ENCODE measurements at places on chromosomes 1 and 21.

- no peak for DNase-seq
Observed at GRCh38 chr1:159171254-159171687, at the start of gene CADM3. Gene CADM3, plus strand, starts transcription at chr1:159171615. Its CDS starts 151 bp downstream, at chr1:159171766.

DNA sequence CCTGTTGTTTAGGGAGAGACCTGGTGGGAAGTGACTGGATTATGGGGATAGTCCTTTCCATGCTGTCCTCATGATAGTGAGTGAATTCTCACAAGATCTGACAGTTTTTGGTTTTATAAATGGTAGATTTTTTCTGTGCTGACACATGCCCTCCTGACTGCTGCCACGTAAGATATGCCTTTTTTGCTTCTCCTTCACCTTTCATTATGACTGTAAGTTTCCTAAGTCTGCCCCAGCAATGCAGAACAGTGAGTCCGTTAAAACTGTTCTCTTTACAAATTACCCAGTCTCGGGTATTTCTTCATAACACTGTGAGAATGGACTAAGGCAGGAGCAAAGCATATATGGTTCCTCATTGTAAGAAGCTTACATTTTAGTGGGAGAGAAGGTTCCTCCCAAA is 1727.2 kb downstream of the NCAM2 start:
- no peak for DNase-seq

DNA sequence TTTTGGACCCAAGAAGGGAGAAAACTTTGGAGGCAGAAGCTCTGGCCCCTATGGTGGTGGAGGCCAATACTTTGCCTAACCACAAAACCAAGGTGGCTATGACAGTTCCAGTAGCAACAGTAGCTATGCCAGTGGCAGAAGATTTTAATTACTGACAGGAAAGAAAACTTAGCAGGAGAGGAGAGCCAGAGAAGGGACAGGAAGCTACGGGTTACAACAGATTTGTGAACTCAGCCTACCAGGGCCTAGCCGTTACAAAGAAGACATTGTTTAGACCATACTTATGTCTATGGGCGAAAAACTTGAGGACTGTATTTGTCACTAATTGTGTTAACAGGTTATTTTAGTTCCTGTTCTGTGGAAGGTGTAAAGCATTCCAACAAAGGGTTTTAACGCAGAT is 10.4 kb upstream of the ACOT11 start:
- DNase-seq, result no peak

GRCh38 chr1:41109310-41110197 is 88.0 kb upstream of the SLFNL1 start:
- no peak for DNase-seq

GRCh38 chr1:246365708-246366107 is 141.4 kb downstream of the SMYD3 start:
- DNase-seq, result no peak

DNA sequence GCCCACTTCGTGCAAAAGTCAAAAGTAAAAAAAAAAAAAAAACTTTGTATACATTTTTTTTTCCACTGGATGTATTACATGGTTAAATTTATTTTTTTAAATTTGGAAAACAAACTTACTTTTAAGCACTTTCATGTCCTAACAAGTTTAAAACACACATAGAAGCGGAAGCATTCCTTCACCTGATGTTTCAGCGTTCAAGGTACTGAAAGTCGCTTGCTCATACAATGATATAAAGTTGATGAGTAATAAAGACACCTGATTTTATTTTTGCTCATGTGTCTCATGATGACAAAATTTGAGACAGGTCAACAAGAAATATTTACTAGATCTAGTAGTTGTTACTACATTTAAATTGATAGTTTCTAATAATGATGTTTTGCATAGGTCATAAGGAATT is 35.5 kb downstream of the ADAMTS1 start:
- DNase-seq, result no peak

DNA sequence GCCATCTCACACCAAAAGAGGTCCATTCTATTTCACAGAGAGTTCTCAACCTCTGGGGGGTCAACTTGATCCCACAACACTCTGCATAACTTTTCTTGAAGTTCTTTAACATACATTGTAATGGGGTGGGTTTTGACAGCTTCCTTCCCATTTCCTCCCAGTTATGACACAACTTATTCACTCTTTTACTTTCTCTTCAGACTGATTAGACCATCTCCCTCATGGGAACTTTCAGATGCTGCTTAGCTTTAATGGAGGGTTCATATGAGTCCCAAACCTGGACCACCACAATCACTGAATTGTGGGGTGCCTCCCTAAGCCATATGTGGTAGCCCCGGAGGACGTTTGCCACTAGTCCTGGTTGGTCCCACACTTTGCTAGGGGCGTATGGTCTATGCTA is 28.3 kb upstream of the KCNJ15 start:
- no peak for DNase-seq

DNA sequence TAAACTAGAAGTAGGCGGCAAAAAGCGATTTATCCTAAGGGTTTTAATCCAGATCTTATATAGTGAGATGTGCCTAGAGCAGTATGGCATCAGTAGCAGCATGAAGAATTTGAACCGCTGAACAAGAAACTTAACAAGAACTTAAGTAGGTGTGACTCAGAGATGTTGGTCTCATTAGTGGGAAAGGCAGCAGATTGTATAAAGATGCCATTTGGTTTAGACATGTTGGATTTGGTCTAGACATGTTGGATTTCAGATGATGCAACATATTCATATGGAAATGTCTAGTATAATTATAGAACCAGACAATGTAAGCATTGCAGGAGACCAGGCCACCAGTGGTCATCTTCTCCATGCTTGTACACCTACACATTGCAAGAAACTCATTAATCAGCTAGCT is 42.1 kb upstream of the ZP4 start:
- DNase-seq, result no peak

DNA sequence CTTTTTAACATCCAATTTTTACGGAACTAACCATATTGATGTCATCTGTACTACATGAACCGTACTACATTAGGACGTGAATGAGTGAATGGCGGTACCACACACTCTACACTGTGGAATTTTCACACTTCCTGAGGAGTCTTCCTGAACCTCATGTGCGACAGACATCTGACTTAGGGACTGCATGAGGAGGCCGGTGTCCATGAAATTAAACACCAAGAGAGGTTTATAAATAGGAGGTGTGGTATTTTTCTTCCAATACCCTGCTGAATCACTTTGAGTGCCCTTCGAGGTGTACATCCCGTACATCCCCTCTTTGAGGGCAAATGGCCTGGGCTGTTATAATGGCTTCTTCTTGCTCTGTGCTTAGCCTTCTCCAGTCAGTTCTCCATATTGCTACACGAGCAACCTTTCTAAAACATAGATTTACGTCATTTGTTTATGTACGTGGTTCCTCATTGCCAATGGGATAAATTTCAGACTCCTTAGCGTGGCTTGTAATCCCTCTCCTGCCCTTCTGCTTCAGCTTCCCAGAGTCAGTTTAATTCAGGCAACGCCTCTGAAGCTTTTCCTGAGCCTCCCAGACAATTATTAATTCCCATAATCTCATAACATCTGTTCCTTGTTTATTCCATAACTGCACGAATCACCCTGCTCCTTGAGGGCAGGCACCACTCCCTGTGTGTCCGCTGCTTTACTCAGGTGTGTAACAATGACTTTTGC is 9.4 kb downstream of the ST3GAL3 start:
- DNase-seq, result no peak

- DNase-seq, result no peak
Observed at GRCh38 chr21:38902608-38903445, 97.1 kb downstream of the ETS2 start.

DNA sequence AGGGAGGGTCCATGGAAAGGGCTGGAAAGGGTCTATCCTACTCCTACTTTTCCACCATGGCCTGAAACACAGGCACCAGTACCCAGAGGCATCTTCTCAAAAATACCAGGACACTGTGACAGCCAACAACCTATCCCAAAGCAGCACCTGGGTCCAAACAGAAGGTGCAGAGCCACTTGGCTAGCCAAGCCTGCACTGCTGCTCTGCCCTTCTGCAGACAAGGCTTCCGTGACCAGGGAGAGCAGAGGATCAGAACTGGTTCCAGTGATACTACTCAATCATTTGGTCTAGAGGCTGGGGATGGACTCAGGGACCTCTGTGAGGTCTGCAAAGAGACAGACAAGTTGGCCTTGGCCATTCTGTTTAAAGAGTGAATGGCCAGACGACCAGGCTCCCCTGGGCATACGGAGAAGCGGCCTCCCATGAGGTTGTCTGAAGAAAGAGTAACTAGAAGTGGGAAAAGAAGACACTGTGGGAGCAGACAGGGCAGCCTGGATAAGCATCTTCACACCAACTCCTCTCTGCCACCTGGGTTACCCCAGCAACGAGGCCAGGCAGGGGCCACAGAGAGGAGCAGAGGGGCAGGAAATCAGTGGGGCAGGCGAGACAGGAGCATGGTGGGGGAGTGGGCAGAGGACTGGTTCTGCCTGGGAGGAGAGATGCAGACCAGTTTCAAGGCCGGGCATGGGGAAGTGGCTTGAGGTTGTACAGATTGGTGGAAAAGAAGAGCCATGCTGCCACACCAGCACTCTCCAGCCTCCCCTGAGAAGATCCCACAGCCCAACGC is 5.7 kb downstream of the KCNN3 start:
- no peak for DNase-seq

DNA sequence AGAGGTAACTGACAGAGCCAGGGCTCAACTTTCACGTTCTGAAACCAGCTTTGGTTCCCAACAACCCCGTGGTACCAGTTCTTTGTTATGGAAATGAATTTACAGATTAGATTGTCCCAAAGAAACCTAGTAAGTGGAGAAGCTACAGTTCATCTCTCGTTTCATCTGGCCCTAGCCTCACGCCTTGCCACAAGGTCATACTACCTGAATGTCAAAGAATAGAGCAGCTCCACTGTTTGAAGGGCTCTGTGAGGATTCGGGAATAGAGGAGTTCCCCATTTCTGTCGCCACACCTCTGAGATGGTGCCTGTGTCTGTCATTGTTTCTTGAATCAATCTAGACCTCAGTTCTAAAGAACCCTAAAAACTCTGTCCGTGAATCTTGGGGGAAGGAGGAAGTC is 15.0 kb upstream of the CDC42 start:
- no peak for DNase-seq

DNA sequence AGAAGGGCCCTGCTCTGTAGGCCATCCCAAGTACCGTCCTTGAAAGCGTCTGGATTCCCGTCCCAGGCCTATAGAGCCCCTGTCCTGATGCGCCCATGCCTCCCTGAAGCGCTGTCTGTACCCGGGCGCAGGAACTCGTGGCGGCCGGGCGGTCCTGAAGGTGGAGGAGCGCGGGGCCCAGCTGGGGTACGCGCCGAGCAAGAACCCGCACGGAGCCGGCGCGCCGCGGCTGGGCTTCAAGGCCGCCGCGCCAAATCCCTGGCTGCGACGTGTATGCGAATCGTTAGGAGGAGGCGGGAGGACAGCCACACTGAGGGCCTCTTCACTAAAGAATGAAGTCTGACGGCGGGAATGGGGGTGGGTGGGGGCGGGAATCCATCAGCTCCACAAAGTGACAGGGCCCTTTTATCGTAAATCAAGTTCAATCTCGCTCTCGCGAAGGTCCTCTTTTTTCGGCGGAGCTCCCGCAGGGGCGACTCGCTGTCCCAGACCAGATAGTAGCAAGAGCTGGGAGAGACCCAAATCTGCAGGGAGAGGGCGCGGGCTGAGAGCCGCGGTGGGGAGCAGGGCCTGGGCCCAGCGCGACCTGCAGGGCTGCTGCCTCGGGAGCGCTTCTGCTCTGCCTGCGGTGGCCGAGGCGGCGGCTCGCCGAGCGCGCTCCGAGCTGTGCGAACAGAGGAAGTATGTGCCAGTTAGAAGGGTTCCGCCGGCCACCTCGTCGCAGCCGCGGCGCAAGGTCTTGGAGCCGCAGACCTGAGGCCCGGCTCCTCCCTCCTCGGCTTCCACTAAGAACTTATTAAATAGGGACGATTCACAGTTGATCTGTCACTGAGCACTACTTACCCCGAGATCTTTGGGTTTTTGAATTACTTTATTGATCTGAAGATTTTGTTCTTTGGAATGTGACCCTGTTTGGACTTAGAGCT is 10.4 kb downstream of the BARHL2 start:
- no peak for DNase-seq

DNA sequence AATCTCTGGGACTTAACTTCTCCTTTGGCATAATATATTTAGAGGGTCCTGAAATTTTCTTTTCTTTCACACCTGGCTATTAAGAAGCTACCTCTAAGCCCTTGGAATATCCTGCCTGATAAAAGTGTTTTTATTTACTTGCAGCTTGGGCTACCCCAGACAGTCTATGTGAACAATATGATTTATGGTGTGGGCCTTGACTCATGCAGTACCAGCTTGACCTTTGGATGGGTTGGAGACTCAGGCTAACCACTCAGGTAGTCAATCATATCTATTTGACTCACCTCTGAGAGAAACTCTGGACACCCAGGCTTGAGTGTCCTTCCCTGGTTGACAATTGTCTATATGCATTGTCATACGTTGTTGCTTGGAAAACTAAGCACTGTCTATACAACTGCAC is 13.4 kb upstream of the PGBD2 start:
- no peak for DNase-seq

- DNase-seq, result no peak
Observed at GRCh38 chr1:94617134-94617805, 75.7 kb upstream of the F3 start.

DNA sequence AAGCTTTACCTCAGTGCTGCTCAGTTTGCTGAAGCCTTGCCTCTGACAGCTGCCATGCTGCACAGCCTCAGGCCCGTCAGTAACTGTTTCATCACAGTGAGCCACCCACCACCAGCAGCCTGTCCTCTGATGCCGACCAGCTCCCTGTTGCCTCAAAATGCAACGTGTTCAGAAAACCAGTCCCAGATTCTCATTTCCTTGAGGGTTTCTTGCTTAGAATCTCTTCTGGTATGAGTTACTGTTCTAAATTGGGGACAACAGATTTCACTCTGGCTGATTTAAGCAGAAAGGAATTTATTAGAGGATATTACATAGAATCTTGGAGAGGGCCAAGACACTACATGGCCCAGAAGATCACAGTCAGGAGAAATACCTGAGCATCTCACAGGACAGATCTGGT is 11.0 kb downstream of the UBL4B start:
- DNase-seq, result no peak

- no peak for DNase-seq
Observed at GRCh38 chr1:39852214-39852791, 31.0 kb downstream of the TRIT1 start.

GRCh38 chr1:116721451-116722007 is 32.7 kb upstream of the CD2 start:
- DNase-seq, result no peak

DNA sequence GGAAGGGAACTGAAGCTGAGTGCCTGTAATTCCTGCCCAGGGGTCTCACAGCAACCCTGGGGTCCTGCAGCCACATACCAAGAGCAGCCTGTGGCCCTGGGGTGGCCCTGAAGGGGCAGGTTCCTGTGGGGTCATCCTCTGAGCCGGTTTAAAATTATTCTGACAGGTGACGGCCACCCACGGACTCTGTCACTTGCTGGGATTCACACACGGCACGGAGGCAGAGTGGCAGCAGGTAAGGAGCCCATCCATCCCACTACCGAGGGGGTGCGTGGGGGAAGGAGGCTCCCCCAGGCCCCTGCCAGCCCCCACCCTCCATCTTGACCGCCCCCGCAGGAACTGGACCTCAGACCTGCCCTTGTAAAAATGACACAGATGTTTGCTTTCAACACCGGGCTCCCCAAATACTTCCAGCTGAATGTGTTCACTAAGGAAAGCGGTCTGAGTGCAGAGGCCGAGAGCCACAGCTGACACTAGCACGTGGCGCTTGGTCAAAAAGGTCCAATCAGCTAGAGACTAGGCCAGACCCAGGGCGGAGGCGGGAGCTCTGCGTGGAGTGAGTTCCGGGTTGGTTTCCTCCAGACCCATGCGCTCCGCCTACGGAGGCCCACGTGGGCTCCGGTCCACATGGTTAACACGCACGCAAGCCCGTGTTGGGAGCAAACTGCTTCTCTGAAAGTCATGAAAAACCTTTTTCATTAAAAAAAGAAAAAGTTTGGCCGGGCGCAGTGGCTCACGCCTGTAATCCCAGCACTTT is 10.0 kb downstream of the YBEY start:
- DNase-seq, result peak; percentile 23

- no peak for DNase-seq
Observed at GRCh38 chr1:10379101-10379620, 19.7 kb upstream of the PGD start.

Data from stimulated activated CD4-positive, alpha-beta T cell treated with anti-CD3 and anti-CD28 coated beads, TNF-alpha, amount 100 ng/mL, for 4 hours (primary cell).